ENCODE measurements at places on chromosomes 4 and X.

GRCh38 chr4:80208610-80209339, 11.5 kb downstream of the PRDM8 start:
- no peak for DNase-seq

GRCh38 chr4:31053451-31053850, 333.3 kb downstream of the PCDH7 start:
- no peak for DNase-seq

GRCh38 chrX:108347800-108348199, 90.4 kb downstream of the COL4A6 start:
- DNase-seq = no peak

DNA sequence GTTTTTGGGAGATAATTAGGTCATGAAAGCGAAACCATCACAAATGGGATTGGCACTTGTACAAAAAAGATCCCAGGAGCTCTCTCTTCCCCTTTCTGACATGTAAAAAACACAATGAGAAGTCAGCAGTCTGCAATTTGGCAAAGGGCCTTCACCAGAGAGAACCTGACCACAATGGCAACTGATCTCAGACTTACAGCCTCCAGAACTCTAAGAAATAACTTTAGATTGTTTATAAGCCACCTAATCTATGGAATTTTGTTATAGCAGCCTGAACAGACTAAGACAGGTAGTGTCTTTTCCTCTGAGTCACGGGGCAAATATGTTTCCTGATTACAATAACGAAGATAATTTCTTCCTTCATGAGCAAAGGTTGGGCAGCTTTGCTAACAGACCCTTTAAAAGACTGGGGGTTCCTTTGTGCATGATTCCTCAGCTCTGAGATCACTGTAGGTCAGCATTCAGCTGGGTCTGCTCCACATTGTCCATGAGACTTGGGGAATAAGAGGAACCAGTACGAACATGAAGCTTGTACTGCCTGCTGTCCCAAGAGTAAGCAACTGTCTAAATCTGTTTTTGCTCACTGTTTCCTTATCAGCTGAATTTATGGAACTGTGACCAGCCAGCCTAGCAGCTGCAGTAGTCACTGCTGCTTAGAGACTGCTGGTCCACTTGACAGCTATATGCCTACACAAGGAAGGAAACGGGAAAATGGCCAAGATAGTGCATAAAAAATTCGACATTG, 191.6 kb downstream of the ANAPC10 start:
- DNase-seq = no peak

DNA sequence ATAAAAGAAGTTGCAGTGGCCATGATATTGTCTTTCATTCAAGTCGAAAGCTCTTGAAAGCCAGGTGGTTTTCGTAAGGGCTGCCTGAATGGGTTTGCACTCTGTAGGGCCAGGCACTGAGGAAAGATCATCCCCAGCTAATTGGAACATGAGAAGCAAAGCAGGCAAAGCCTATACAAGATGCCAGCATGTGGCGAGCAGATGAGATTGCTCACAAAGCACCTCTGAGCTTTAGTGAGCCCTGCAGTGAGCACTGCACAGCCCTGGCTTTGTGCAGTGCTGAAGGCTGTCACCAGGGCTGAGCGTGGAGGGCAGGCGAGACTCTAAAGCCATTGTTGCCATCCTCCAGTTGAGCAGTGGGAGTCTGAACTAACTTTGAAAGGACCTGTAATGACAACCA, 53.8 kb downstream of the HADH start:
- DNase-seq = no peak

DNA sequence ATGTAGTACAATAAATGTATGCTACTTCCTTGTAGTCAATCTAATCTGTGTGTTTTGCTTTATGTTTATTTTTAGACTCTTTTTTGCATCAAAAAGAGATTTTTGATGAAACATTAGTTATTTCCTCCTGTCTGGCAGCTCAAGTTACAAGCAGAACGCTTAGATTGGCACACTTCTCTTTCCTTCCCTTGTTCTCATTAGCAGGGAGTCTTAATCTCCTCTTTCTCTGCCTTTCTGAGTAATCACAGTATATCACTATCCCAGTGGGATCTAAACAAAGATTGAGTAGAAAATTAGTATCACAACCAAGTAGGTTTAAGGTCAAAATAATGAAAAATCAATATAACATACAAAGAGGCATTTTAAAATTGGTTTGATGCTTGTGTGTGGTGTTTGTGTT, 1192.6 kb downstream of the C4orf33 start:
- no peak for DNase-seq

Measured in HS-5 (cell line).